ENCODE measurements at places on chromosomes 2 and 18.

DNA sequence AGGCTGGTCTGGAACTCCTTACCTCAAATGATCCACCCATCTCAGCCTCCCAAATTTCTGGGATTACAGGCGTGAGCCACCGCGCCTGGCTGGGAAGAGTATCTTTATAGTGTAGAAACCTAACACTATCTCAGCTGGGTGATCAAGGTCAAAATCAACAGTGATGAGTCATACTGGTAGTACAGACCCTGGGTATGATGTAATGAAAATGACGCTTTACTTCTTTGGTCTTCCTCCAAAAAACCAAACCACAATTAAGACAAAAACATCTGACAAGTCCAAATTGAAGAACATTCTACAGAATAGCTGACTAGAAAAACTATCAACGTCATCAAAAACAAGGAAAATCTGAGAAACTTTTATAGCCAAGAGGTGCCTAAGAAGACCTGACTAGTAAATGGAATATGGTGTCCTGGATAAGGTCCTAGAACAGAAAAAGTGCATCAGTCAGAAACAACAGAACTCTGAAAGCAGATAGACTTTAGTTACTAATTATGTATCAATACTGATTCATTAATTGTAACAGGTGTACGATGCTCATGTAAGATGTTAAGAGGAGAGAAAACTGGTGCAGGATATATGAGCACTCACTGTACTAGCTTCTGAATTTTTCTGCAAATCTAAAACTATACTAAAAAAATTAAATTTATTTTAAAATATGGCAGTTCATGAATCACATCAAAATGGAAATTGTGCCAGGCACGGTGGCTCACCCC lies 25.4 kb downstream of the PDCL3 start:
- ATAC-seq = no peak

DNA sequence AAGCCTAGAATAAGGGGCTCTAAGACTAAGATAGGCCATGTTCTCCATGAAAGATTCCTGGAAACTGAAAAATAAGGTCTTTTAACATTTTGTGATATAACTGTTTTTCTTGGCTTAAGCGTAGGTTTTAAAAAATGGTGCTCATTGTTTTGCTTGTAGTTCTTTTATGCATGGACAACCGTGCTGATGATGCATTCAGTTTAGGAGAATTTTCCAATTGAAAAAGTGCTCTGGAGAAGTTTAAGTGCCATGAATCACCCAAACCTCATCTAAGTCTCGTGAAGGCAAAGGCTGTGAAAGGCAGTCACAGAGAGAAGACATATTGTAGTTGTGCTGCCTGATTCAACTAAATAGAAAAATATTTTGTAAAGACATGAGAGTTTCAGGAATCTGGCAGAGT lies 111.8 kb upstream of the GAREM1 start:
- ATAC-seq = no peak

DNA sequence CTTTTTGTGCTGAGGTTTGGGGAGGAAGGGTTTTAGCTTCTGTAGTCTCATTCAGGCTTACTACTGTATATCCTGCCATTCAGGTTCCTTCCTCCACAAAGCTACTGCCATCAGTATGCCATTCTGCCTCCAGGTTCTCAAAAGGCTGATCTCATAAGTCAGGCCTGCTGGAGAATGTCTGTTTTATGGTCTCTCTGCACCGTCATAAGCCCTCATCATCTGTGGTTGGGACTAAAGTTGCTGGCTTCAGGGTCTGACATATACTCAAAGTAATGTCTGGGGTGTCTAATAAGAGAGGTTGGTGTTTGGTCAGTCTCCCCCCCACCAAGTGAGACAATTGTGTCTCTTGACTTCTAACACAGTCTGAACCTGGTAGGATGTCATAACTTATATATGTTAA lies 36.2 kb upstream of the CCBE1 start:
- no peak for ATAC-seq

- ATAC-seq = no peak
Observed at GRCh38 chr2:158776231-158776630, 18.9 kb upstream of the DAPL1 start.

- ATAC-seq = no peak
Observed at GRCh38 chr18:80175451-80176204, 66.6 kb downstream of the ADNP2 start.

DNA sequence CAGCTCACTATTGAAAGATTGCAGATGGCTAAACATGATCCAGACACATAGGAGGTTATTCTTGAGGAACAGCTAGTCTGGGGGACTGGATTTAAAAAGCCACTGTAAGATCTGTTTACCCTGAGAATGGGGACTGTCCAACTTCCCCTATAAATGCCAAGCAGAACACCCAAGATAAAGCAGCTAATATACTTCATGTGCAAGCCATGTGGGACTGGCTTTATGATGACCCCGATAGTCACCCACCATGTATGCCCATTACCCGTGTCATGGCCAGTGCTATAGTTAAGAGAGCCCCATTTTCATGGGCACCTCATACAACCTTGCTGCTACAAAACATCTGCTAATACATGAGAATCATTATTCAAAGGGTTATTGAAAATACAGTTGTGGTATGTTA lies 16.0 kb downstream of the YPEL5 start:
- ATAC-seq = no peak

GRCh38 chr2:143936538-143936847 lies 583.4 kb downstream of the ZEB2 start:
- no peak for ATAC-seq

- no peak for ATAC-seq
Observed at GRCh38 chr2:157150747-157151146, 106.8 kb upstream of the GALNT5 start.

- no peak for ATAC-seq
Observed at GRCh38 chr2:69582582-69583176, 60.9 kb downstream of the AAK1 start.
